Left colon (tissue), 2 donors: ENCODE measurements at places on chromosomes 5 and 9. TPM values are rescaled to one million over a fixed set of nuclear protein-coding genes. Genes with fewer than 3 reads are reported as not detected.

FAM120A gene
- 214 TPM for total RNA-seq

GRCh38 chr9:84620338-84620737, 49.2 kb upstream of the NTRK2 start:
- DNase-seq: no peak

DNA sequence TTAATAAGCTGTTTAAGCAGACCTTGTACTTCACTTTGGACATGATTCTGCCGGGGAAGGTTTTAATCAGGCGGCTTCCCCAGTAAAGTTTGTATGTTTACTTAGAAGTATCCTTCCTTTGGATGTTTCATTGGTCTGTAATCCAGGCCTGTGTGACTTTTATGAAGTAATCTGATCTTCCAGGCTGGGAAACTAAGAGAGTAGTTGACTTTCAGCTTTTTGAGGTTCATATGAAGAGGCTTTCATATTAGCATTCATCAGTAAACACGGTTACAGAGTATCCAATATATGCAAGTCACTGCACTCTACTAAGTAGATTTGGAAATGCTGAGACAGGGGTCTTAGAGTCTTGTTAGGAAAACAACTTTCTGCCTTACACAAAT, 1.1 kb downstream of the DNAJC21 start:
- no peak for DNase-seq

KCNMB1 gene
- total RNA-seq: 6.9 TPM

DNA sequence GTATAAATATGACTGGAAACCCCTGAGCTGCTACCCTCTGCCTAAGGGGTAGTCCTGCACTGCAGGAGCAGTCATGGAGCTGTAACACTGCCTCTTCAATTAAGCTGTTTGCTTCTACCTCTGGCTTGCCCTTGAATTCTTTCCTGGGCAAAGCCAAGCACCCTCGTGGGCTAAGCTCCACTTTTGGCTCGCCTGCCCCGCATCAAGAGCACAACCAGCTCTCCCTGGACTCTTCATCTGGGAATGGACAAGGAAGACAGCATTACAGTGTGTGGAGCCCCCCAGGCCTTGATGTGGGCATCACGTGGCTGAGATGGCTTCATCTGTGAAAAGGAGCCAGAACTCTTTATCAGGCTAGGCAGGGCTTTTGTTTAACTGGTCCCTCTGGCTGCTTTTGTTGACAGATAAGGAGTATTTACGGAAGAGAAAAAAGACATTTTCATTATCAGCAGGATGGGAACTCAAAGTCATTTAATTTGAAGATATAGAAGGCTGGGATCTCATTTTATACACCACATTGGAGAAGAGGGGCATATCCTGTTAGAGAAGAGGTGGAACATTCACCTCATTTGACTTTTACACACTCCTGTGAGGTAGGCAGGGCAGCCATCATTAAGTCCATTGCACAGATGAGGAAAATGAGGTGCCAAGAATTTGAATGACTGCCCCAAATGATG, 137.8 kb downstream of the SEMA6A start:
- DNase-seq: no peak

HCN1 gene
- total RNA-seq: 0.06 TPM

DNA sequence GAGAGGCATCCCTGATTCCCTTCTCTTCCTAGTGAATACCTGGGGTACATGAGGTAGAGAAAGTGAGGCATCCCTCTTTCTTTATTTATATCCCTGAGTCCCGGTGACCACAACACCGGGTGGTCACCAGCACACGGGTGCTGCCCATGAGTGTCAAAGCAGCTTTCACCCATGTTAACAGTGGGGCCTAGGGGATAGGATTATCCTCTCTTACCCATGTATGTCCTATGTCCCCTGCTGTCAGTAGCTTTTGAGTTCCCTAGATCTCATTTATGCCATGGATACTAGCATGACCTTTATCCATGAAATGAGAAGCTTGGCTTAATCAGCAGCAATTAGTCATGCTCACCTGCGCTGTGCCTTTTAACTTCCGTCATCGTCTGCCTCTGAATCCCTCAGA, 71.4 kb downstream of the RGMB start:
- DNase-seq: no peak

DNA sequence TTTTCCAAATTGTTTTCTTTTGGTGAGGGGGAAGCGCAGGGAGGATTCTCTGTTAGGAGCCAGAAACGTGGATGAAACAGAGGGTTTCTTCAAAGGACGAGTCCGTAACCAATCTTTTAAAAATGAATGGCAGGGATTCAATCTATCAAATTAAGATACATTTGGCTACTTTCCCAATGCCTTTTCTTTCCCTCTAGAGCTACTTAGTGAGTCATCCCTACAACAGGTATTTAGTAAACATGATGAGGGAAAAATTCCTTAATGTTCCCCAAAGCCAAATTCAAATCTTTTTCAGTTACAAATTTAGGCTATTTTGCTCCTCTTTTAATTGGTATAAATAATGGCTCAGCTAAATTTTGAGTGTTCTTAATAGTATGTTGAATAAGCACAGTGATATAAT, 366.4 kb upstream of the RIOK2 start:
- no peak for DNase-seq

OTP gene
- not detected for total RNA-seq

DNA sequence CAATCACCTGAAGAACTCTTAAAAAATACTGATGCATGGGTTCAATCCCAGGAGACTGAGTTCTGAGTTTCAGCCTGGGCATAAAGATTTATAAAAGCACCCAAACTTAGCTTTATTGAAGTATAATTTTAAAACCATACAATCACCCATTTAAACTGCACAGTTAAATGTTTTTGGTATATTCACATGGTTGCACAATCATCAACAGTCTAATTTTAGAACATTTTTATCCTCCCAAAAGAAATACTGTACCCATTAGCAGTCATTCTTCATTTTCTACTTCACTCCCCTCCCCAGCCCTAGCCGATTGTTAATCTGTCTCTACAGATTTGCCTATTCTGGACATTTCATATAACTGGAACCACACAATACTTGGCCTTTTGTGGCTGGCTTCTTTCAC, 141.7 kb downstream of the ARSB start:
- DNase-seq: no peak

DNA sequence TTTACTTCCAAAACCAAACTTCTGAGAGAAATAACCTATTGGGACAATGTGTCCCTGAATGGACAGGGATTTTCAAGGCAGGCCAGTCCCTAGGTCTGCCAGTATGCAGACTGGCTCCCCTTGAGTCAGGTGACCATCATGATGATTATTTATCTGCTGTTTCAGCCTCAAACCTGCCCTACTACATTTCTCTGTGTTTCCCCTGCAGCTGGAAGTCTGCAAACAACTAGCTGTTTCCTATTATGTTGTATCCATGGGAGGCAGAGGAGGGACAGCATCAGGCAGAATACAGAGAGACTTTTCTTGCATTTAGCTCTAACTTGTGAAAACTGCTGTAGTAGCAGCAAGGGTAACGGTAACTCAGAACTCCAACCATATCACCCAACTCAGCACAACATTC, 36.2 kb upstream of the IFNK start:
- DNase-seq: no peak

GRCh38 chr5:15555176-15555575, 55.2 kb downstream of the FBXL7 start:
- DNase-seq: no peak

GRCh38 chr5:144017119-144017518, 153.3 kb downstream of the YIPF5 start:
- no peak for DNase-seq

GRCh38 chr5:12323637-12324229, 419.5 kb upstream of the CTNND2 start:
- DNase-seq: no peak

FGF1 gene
- total RNA-seq: 0.09 TPM

DNA sequence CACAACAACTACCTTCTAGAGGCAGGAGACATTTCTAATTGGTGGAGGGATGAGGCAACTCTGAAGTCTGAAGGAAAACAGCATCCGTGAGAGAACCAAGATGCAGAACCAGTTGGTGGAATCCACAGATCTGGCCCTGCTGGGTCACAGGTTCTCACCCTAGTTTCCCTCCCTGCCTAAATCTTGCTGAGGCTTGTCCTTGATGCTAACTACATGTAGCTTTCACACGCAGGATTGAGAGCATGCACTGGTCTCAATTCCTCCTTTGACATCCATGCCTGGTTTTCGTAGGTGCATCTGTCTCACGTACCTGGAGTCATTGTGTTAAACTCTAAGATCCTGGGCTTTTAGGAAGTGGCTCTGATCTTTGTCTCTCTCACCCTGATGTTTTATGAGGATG, 9.7 kb upstream of the F2RL1 start:
- DNase-seq: no peak

DNA sequence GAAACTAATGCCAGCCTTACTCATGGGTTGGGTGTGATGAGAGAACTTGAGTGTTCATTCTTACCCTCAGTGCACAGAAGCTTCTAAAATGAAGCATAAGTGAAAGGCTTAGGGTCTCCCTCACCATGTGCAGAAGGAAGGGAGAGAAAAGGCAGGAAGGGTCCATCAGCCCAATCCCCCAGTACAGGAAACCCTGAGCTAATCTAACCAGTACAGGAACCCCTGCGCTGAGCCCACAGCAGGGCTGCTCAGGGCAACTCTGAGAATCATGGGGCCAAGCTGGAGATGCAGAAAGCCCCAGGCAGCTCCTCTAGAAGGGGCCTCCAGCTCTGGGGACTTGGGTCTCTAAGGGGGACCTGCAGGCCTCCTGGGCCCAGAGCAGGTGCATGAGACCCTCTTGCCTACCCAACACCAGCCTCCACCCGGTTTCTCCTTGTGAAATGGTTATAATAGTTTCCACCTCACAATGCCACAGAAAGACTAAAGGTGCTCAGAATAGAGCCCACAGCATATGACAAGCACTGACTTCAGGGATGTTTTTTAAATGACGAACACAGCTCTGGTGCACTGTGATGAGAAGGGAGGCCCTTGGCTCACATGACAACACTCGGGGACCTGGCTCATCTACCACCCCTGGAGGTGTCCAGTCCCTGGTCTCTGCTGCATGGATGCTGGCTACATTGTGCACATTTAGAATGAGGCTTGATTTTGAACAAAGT, 190.1 kb downstream of the ACTL7B start:
- no peak for DNase-seq

RASEF gene
- 54.6 TPM for total RNA-seq

GRCh38 chr9:130766021-130766926, 68.8 kb upstream of the ABL1 start:
- peak; percentile 65 for DNase-seq

C9orf50 gene
- total RNA-seq: not detected

DNA sequence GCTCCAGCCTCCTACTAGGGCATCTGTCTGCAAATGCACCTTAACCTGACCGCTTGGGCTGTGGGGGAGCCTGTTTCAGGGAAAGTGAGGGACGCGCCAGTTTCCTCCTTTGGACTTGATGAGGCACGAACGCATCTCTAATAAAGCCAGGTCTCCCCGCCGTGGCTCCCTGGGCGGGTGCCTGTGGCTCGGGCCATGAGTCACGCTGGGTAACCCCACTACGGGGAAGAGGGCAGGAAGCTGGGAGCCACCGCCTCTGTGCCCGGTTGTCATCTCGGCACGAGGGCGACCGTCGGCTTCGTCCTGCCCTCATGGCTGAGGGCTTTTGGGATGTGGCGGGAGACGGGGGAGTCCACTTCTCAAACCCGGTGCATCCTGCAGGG, 12.1 kb downstream of the NOTCH1 start:
- DNase-seq: peak; percentile 84

GRCh38 chr5:57455511-57456455, 26.8 kb downstream of the ACTBL2 start:
- no peak for DNase-seq

DNA sequence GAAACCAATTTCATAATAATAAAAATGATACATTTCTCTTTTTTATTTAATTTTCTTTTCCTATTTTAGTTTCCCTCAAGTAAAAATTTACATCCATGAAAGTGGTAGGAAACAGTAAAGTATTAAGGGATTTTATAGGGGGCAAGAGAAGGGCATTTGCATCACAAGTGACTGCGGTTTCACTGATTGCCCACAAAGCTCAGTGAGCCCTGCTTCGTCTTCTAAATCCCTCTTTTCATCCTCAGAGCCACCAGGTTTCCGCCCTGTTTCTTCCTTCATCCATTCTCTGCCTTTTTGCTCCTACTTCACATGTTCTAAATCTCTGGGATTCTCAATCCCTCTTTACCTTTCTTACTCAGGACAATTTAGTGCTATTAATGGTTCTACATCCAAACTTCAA, 491.4 kb downstream of the LRRC70 start:
- no peak for DNase-seq

NFIB gene
- total RNA-seq: 45.2 TPM

- no peak for DNase-seq
Measured at GRCh38 chr9:72807765-72808445, 144.9 kb downstream of the ALDH1A1 start.

GRCh38 chr9:98226516-98226915, 28.9 kb downstream of the TBC1D2 start:
- no peak for DNase-seq

DAPK1 gene
- 22.8 TPM for total RNA-seq

MOB3B gene
- total RNA-seq: 47.1 TPM

- peak; percentile 71 for DNase-seq
Measured at GRCh38 chr5:99037668-99038067, 108.9 kb upstream of the CHD1 start.

DNA sequence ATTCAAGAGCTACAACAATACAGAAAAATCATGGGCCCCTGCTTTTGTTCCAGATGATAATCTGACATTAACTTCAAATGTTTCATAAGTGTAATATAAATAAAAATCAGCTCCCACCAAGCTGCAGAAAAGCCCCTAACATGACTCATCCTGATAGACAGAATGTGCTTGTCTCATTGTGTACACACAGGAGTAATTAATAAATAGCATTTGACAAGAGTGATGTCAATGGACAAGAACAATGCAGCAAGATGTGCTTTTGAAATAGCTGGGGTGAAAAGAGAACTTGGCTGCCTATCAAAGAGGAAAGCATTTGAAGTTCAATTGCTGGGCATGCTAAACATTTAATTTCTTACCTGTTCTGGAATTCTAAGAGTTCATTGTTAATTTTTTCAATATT, 79.2 kb downstream of the DNAH5 start:
- DNase-seq: no peak

SELENOP gene
- 1,235 TPM for total RNA-seq

DNA sequence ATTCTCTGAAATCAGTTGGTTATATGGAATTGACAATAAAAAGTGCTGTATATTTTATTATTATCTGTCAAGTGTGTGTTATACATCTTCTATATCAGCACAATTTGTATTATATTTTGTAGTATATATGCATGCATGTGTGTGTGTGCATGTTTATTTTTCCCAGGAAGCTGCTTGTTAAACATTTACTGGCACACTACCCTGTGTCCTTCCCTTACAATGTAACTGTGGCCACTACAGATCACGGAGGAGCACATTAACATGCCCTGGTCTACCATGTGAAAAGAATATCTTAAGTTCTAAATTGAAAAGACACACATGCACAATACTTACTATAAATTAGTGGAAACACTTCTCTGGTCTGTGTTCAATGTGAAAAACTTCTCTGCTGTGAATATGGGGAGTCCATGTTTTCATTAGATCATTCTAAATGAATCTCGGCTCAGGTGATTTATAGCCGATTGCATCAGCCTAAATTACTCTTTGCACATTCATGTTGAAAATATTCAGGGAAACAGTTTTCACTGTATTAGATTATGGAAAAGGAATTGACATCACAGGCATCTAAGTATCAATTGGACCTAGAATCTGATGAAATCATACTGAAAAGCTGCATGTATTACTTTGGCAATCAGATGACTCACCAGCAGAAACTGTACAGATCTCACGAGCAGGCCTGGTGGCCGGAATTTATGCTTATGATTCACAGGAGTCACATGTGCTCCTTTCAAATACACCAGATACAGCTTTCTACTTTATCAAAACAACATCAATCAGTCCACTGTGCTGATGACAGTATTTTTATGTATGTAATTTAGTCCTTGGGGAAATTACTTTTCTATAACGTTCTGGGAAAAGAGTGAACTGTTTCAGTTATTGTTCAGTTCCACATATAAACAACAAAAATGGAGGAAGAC, 39.4 kb downstream of the LURAP1L start:
- DNase-seq: peak; percentile 76
